ENCODE measurements at places on chromosomes 7 and 10. TPM values are rescaled to one million over a fixed set of nuclear protein-coding genes. Genes with fewer than 3 reads are reported as not detected.

- H3K4me1 ChIP-seq: no peaks in the 10 kb centered on the region
- H3K27me3 ChIP-seq: peaks cover 8% of the 10 kb centered on the region
- no peak for DNase-seq
- no peak overlapping the region for H3K4me3 ChIP-seq
Observed at GRCh38 chr10:25125201-25125611, 49.6 kb upstream of the GPR158 start.

The GFRA1 gene
- polyA plus RNA-seq: not detected

DNA sequence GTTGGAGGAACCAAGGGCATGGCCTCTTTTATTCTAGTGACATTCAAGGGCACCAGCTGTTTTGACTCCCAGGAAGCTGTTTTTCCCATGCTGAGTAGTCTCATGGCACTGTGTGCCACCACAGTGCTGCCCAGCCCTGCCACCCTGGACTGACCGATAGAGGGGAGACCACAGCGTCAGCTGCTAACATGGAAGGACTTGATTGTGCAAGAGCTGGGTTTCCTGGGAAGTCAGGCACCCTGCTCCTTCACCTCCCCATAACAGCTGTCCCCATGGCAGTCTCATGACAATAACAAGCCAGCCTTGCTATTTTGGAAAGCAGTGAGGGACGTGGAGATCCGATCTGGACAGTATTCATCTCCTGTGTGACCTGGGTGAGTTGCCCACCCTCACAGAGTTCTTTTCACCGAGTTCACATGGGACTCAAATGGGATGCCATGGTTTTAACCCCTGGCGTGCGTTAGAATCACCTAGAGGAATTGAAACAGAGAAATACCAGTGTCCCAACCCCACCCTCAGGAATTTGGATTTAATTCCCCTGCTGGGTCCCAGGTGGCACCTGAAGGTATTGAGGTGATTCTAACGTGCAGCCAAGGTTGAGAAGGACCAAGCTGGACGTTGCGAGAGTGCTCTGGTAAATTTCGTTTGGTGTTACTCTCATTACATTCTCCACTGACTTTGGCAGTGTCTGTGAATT, 174.8 kb downstream of the CELF2 start:
- no peak for DNase-seq
- peaks cover 8% of the 10 kb centered on the region for H3K27me3 ChIP-seq
- H3K4me3 ChIP-seq: peak overlapping the region; percentile 82

DNA sequence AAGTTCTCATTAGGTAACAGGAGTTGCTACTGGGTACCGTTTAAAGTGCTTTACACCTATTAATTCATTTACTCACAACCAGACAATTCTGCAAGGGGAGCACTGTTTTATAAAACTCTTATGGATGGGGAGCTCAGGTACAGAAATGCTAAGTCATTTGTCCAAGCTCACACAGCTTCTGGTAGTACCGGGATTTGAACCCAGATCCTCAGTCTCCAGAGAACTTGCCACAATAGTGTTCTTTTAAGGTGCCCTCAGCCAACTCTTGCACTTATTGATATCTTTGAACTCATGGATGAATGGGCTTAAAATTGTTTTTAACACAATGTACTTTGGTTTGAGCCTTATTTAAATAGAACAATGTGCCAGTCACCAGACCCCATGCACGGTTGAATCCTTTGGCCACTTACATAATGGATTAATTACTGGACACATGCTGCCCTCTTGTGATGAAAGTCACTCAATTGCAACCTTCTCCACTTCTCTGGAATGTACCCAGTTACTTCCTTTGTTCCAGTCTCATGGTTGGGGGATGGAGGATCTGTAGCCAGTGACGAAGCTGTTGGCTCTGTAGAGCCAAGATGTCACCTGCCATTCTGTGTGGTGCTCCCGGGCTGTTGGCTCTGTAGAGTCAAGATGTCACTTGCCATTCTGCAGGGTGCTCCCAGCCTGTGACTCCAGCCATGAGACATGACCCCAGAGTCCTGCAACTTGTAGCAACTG, 65.6 kb downstream of the NOD1 start:
- no peaks in the 10 kb centered on the region for H3K4me1 ChIP-seq
- no peak overlapping the region for H3K27ac ChIP-seq
- peaks cover 15% of the 10 kb centered on the region for H3K36me3 ChIP-seq
- no peak overlapping the region for H3K4me3 ChIP-seq
- H3K27me3 ChIP-seq: no peaks in the 10 kb centered on the region

GRCh38 chr7:105815576-105815975, 60.8 kb downstream of the ATXN7L1 start:
- H3K4me1 ChIP-seq: peaks cover 39% of the 10 kb centered on the region
- peak overlapping the region; percentile 78 for H3K27ac ChIP-seq

The H2BK1 gene
- not detected for polyA plus RNA-seq

The SLC16A12 gene
- not detected for polyA plus RNA-seq

The MYPN gene
- not detected for polyA plus RNA-seq

GRCh38 chr7:28390426-28390825, 21.9 kb upstream of the CREB5 start:
- DNase-seq: no peak
- H3K36me3 ChIP-seq: no peaks in the 10 kb centered on the region
- H3K27ac ChIP-seq: no peak overlapping the region
- H3K4me3 ChIP-seq: no peak overlapping the region
- peaks cover 2% of the 10 kb centered on the region for H3K4me1 ChIP-seq

DNA sequence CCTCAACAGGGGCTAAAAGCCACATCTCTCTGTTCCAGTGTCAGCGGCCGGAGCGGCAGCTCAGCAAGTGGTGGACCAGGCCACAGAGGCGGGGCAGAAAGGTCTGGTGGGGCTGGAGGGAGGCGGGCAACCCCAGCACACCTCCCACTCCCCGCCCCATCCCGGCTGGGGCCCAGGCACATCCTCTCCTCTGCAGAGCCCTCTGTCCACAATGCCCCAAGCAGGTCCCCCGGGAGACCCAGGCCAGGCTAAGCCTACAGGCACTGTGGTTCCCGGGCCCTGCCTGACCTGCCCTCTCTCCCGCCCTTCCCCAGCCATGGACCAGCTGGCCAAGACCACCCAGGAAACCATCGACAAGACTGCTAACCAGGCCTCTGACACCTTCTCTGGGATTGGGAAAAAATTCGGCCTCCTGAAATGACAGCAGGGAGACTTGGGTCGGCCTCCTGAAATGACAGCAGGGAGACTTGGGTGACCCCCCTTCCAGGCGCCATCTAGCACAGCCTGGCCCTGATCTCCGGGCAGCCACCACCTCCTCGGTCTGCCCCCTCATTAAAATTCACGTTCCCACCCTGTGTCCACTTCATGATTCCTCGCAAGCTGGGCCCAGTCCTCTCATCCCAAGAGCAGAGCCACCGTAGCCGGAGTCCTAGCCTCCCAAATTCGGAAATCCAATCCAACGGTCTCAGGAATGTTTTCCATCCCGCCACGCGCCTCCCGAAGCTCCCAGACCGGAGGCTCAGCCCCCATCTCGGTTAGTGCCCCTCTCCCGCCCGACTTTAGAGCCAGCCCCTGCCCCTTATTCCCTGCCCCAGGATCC, 2.1 kb downstream of the ADIRF start:
- peaks cover 5% of the 10 kb centered on the region for H3K27me3 ChIP-seq
- H3K36me3 ChIP-seq: no peaks in the 10 kb centered on the region

DNA sequence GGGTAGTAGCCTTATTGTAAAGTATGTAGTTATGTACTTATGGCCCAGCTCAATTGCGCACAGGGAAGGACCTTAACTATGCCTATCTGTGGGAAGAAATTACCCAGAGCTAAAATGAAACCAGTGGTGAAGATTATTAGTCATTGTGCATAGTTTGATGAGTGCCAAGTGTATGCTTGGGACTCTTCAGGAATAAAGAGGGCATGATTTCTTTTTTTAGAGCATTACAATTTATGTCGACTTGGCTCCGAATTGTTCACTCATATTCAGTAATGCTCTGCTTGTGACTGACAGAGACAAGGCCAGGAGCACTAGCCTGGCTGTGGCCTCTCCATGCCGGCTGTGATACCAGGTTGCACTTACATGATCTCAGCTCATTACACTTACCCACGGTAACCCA, 269.5 kb downstream of the TRIL start:
- no peak for DNase-seq
- H3K27ac ChIP-seq: no peak overlapping the region
- peaks cover 7% of the 10 kb centered on the region for H3K27me3 ChIP-seq
- H3K4me1 ChIP-seq: peaks cover 2% of the 10 kb centered on the region
- H3K4me3 ChIP-seq: no peak overlapping the region

DNA sequence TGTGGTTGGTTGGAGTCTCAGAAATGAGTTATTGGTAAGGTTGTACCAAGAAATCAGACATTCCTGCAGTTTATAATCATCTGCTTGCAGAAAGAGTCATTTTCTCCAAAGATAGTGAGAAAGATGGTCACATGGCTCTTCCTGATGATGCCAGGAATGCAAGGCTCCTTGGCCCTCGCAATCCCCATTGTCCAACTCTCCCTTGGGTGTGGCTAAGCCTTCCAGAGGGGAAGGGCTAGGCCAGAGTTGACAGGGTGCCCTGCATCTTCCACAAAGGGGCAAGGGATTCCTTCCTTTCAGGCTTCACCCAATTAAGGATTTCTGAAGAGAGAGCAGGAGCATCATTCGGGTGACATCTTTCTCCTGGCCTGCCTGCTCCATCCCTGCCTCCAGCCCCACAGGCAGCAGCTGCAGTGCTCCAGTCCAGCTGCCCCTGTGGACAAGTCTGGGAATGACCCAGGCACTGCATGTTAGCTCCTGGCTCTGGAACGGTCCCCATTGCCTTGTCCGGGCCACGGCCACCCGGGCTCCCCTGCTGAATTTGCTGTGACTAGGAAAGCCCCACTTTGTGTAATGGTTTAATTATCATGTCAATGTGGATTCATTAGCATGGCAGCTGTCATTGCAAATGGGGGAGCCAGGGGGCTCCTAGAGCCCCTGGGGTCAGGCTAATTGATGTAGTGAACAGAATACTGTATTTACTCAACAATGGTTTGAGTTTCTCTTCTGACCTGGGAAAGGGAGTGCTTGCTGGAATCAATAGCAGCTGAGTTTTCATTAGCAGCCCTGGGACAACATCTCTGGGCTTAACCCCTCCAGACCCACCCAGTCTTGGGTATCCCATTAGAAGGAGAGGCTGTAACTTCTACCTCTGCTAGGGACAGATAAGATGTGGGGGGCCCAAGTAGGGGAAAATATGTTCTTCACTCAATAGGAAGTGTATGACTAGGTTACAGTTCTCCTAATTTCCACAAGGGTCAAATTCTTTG, 112.6 kb upstream of the TBX20 start:
- H3K27me3 ChIP-seq: no peaks in the 10 kb centered on the region
- DNase-seq: no peak
- no peak overlapping the region for H3K4me3 ChIP-seq
- no peak overlapping the region for H3K27ac ChIP-seq

- peaks cover 4% of the 10 kb centered on the region for H3K27me3 ChIP-seq
- H3K36me3 ChIP-seq: no peaks in the 10 kb centered on the region
- no peak for DNase-seq
Observed at GRCh38 chr10:97131666-97132065, 54.1 kb downstream of the SLIT1 start.

GRCh38 chr7:98038731-98039130, 48.7 kb upstream of the OCM2 start:
- H3K36me3 ChIP-seq: no peaks in the 10 kb centered on the region
- no peak overlapping the region for H3K27ac ChIP-seq
- H3K4me3 ChIP-seq: no peak overlapping the region
- peaks cover 8% of the 10 kb centered on the region for H3K27me3 ChIP-seq
- no peak for DNase-seq

The C10orf62 gene
- polyA plus RNA-seq: not detected

GRCh38 chr7:139820089-139820488, 9.0 kb upstream of the TBXAS1 start:
- H3K27me3 ChIP-seq: no peaks in the 10 kb centered on the region
- H3K4me3 ChIP-seq: no peak overlapping the region
- peak; percentile 80 for DNase-seq
- peaks cover 3% of the 10 kb centered on the region for H3K36me3 ChIP-seq
- no peak overlapping the region for H3K27ac ChIP-seq

GRCh38 chr7:130432886-130433285, 7.9 kb downstream of the CEP41 start:
- H3K36me3 ChIP-seq: no peaks in the 10 kb centered on the region
- H3K27me3 ChIP-seq: peaks cover 1% of the 10 kb centered on the region
- H3K4me3 ChIP-seq: no peak overlapping the region
- H3K27ac ChIP-seq: no peak overlapping the region
- no peak for DNase-seq

The PPRC1 gene
- polyA plus RNA-seq: 10.9 TPM

GRCh38 chr7:2820508-2820934, 23.6 kb downstream of the GNA12 start:
- H3K27ac ChIP-seq: no peak overlapping the region
- DNase-seq: no peak
- H3K4me3 ChIP-seq: no peak overlapping the region
- no peaks in the 10 kb centered on the region for H3K27me3 ChIP-seq
- H3K36me3 ChIP-seq: no peaks in the 10 kb centered on the region

GRCh38 chr10:89867964-89868363, 166.6 kb downstream of the KIF20B start:
- no peak overlapping the region for H3K27ac ChIP-seq
- no peak overlapping the region for H3K4me3 ChIP-seq
- H3K4me1 ChIP-seq: no peaks in the 10 kb centered on the region

The TMEM270 gene
- polyA plus RNA-seq: not detected

- DNase-seq: no peak
- H3K27ac ChIP-seq: peak overlapping the region; percentile 31
- peaks cover 4% of the 10 kb centered on the region for H3K36me3 ChIP-seq
- H3K27me3 ChIP-seq: no peaks in the 10 kb centered on the region
- H3K4me3 ChIP-seq: no peak overlapping the region
- H3K4me1 ChIP-seq: peaks cover 67% of the 10 kb centered on the region
Observed at GRCh38 chr10:79255007-79255507, 92.2 kb upstream of the PPIF start.

All from immature natural killer cell (primary cell).